ENCODE measurements at places on chromosomes 16 and 17.

GRCh38 chr16:48613061-48613957, 3.3 kb upstream of the N4BP1 start:
- DNase-seq: no peak

- no peak for DNase-seq
Measured at GRCh38 chr16:29726845-29727377, 18.9 kb downstream of the C16orf54 start.

DNA sequence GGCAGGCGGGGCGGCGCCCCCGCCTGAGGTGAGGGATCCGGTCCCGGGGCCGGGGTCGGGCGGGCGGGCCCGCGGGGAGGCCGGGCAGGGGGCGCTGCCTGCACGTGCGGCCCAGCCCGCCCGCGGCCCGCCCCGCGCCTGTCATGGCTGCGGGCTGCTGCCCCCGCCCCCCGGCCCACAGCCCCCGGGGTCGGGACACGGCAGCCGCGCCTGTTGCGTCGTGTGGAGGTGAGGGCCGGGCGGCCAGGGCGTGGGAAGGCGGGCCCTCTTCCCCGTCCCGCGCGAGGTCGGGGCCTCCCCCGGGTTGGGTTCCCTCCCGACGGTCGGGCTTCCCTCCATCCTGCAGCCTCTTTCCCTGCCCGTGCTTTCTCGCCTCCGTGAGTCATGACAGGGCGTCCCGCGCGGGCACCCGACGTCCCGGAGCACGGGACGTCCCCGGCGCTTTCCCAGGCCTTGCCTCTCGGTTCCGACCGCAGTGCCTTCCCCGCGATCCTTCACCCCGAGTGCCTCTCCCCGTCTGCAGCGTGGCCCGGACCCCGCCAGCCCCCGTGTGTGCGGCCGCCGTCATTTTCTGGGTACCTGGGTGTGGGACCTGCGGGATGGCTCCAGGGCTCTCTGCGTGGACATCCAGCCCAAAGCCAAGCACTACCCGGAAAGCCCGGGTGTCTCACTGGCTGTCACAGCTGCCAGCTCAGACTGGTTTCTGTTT, 76.7 kb downstream of the CHD9 start:
- peak; percentile 64 for DNase-seq

- DNase-seq: no peak
Measured at GRCh38 chr16:11036040-11036439, 91.7 kb downstream of the CLEC16A start.

- DNase-seq: no peak
Measured at GRCh38 chr17:22286337-22287041, 594.2 kb downstream of the KCNJ18 start.

Data from NCI-H82 (cell line).